ENCODE measurements at places on chromosomes 5 and 9. TPM values are rescaled to one million over a fixed set of nuclear protein-coding genes. Genes with fewer than 3 reads are reported as not detected.

Gene SV2C
- 16.2 TPM for total RNA-seq

Gene ZNF618
- total RNA-seq = 7.7 TPM

Gene LHX6
- 0.99 TPM for total RNA-seq

Gene PCDHGA7
- total RNA-seq = 6.6 TPM

Gene SPINK6
- not detected for total RNA-seq

Gene INSL4
- total RNA-seq = not detected

Gene CDHR2
- total RNA-seq = 0.20 TPM

Gene TJP2
- total RNA-seq = 89.5 TPM

Gene HRH2
- 3.3 TPM for total RNA-seq

Gene LCN6
- not detected for total RNA-seq

Gene SLC24A2
- total RNA-seq = 6.8 TPM

Gene SPINK13
- total RNA-seq = not detected

Gene IFNB1
- not detected for total RNA-seq

Gene PCDHA9
- total RNA-seq = 4.1 TPM

Gene BRD8
- total RNA-seq = 47.0 TPM

Gene GPSM1
- total RNA-seq = 29.2 TPM

Gene CCL27
- total RNA-seq = 0.66 TPM

Gene SEMA6A
- 76.5 TPM for total RNA-seq

Gene ADAMTS6
- 20.3 TPM for total RNA-seq

Gene GGTA1
- total RNA-seq = 7.6 TPM

Gene STKLD1
- total RNA-seq = 3.6 TPM

Gene GABRA1
- 25.3 TPM for total RNA-seq

Gene SLC27A6
- 2.1 TPM for total RNA-seq

Gene SLC46A2
- total RNA-seq = 0.11 TPM

Gene TUSC1
- total RNA-seq = 16.5 TPM

Gene ENHO
- 63.9 TPM for total RNA-seq

Gene GRM6
- 0.06 TPM for total RNA-seq

Gene ADRA1B
- total RNA-seq = 3.2 TPM

Gene EGFLAM
- 124 TPM for total RNA-seq

Gene FGF1
- total RNA-seq = 57.7 TPM

Gene ANKH
- 46.5 TPM for total RNA-seq

Gene SLC36A2
- total RNA-seq = 0.06 TPM

Gene PCDHA11
- total RNA-seq = 10.8 TPM

Gene WNK2
- total RNA-seq = 37.5 TPM

Gene DNAJB5
- 16.9 TPM for total RNA-seq

Gene MUSK
- 1.2 TPM for total RNA-seq

Gene PPP3R2
- total RNA-seq = 0.59 TPM

Gene CAST
- 118 TPM for total RNA-seq

Gene CD72
- total RNA-seq = 1.7 TPM

Gene PCDHA12
- total RNA-seq = 2.5 TPM

Gene PLPPR1
- total RNA-seq = 120 TPM

Gene ADAMTS12
- total RNA-seq = 44.5 TPM

Gene TMOD1
- total RNA-seq = 34.0 TPM

Gene SLC6A18
- total RNA-seq = not detected

Gene NLN
- total RNA-seq = 38.6 TPM

Gene SLC6A7
- total RNA-seq = 11.3 TPM

Gene PHF24
- total RNA-seq = 36.0 TPM

Gene SLIT3
- 18.1 TPM for total RNA-seq

Gene TEX48
- not detected for total RNA-seq

Gene EEIG1
- 27.7 TPM for total RNA-seq
